ENCODE measurements at places on chromosomes 12 and 14. TPM values are rescaled to one million over a fixed set of nuclear protein-coding genes. Genes with fewer than 3 reads are reported as not detected.

DNA sequence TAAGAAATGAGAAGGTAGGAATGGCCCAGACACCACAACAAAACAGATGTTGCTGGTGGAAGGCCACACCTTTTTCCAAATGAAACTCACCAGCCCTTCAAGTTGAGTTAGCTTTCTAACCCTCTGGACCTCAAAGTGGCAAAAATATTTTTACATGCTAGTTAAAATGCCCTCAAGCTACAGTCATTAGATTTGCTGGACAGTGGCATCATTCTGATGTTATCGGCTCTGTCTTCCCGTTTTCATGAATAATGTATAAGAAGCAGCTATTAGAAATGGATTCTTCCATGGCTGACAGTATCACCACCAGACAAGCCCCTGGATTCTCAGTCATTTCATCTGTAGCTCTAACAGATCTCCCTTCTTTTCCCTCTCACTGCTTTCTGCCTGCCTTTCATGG is 37.1 kb upstream of the PLXNC1 start:
- DNase-seq, result no peak

Gene EID3
- 18.0 TPM for total RNA-seq

Gene ATG101
- 90.3 TPM for total RNA-seq

DNA sequence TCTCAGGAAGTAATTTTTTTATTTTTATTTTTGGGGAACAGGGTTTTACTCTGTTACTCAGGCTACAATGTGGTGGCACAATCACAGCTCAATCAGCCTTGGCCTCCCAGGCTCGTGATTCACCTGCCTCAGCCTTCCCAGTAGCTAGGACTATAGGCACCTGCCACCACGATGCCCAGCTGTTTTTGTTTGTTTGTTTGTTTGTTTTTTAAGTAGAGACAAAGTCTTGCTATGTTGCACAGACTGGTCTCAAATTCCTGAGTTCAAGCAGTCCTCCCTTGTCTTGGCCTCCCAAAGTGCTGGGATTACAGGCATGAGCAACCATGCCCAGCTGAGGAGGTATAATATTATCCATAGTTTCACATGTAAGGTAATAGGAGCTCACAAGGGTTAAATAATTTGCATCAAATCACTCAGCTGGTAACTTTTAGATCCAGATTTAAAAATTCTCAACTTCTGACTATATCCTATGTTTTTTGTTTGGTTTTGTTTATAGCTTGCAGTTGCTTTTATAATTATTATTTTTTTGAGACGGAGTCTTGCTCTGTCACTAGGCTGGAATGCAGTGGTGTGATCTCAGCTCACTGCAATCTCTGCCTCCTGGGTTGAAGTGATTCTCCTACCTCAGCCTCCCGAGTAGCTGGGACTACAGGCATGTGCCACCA is 629.3 kb downstream of the DIO2 start:
- DNase-seq, result peak; percentile 32

DNA sequence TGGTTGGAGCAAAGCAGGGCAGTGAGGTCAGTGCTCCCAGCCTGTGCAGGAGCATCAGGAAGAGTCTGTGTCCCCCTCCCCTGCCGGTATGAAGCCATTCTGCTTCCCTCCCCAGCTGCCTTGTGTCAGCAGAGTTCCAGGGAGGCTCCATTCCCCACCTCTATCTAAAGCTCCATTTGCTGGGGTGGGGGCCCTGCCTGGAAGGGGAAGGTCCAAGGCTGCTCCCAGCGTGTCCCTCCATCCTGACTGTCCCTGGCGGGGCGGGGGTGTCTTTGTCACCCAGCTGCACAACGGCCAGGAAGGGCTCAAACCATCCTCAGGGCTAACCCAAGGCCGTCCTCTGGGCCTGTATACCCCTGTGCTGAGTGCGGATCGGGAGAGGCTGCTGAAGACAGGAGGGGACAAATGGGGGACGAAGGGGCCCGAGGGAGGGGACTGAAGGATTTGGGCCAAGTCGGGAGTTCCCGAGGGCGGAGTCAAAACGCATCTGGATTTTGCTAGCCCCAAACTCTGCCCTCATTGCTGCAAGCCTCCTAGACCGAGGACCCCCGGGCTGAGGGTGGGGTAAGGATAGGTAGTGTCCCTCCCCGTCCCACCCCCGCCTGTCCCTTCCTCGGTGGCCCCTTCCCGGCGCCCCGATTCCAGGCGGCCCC is 748 bp upstream of the ACVRL1 start:
- no peak for DNase-seq

DNA sequence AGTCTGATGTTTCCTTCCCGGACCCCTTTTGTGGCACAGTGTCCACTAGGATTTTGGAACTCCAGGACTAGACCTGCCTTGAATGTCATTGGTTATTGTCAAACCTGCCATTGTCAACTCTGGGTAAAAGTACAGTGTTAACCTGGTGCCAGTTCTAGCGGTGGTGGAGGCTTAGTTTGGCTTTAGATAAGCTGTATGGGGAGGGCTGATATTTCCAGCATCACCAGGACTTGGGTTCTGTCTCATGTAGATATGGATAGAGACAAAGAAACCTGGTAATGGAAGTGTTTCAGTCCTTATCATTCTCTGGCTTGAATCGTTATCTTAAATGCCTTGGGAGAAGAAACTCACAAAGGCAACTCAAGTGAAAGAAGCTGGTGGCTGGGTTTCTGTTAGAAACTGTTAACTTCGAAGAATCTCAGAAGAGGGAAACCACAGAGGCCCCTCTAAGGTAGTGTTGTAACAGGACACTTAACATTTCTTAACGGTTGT is 10.6 kb downstream of the CHST11 start:
- DNase-seq, result no peak

Gene PRPH
- total RNA-seq, result 0.50 TPM

Gene KRT77
- total RNA-seq, result not detected

- no peak for DNase-seq
These were observed 80.8 kb downstream of the GALNT9 start for GRCh38 chr12:132248453-132249167.

GRCh38 chr14:53983112-53983511 is 26.5 kb upstream of the BMP4 start:
- no peak for DNase-seq

Gene EEF1AKMT3
- total RNA-seq, result 8.9 TPM

DNA sequence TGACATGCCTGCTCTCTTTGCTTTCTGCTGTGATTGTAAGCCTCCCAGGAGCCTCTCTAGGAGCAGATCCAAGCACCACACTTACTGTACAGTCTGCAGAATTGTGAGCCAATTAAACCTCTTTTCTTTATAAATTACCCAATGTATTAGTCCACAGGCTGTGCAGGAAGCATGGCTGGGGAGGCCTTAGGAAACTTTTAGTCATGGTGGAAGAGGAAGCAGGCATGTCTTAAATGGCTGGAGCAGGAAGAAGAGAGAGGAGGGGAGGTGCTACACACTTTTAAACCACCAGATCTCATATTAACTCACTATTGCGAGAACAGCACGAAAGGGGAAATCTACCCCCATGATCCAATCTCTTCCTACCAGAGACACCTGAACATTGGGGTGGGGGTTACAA is 108.9 kb downstream of the DERA start:
- DNase-seq, result no peak

- DNase-seq, result no peak
These were observed 1151.7 kb downstream of the VRK1 start for GRCh38 chr14:97948841-97949240.

DNA sequence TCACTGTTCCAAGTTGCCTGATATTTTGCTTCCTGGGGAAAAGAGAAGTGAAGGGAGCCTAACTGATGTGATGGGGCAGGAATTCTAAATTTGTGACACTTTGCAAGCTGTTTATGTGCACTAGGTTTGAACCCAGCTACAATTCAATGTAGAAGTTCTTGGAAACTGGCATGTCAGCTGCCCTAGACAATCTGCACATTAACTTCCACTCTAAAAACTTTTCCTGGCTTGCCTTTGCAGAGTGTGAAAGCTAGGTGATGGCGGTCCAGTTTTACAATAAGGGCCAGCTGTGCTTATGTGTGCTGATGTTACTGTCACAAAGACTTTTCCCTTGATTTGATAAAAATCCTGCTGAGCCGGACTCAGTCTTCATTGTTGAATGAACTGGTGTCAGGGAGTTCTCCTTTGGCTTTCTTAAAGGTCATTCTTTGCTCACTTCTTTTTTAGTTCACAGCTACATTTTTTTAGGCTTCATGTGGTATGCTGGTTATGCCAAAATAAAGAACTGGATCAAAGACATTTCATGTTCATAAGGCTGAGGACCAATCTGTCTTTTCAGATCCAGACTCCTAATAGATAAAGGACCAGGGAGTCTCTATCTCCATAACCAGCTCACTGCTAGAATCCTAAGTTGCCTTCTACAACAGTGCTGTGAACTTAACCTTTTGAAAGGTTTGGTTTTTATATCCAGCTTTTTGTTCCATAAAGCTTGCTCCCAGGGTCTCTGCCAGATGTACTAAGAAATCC is 133.5 kb downstream of the TGFB3 start:
- no peak for DNase-seq

DNA sequence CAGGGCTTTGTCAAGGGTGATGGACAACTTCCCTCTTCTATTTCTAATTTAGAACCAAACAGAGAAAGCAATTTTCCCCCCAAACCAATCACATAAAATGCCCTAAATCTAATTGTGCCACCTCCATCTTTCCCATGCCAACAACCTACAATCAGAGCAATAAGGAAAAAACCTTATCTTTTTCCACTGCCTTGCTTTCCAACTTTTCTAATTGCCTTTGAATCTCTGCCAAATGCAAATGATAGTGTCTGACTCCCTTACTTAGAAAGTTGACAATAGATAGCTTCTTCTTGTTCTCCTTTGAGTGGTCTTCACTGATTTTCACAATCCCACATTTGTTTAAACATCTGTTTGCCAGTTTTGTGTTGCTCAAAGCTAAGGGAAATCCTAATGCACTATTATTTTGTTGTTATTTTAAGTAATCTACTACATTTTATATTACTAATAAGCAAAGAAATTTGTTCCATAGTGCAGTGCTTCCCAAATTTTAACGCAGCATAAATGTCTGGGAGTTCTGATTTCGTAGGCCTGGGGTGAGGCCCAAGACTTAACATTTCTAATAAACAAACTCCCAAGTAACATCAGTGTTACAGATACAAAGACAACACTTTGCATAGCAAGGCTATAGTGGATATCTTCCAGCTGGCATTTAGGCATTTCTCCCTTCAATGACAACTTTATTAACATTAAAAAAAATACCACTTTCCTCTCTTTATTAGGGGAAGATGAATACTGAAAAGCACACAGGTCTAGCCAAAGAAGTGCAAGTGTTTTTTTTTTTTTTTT is 696.3 kb upstream of the USP15 start:
- no peak for DNase-seq

GRCh38 chr12:100179252-100179651 is 21.4 kb upstream of the ACTR6 start:
- DNase-seq, result no peak

GRCh38 chr12:116188581-116188980 is 88.9 kb downstream of the MED13L start:
- no peak for DNase-seq

Gene FERMT2
- total RNA-seq, result 128 TPM

Gene PSMC1
- total RNA-seq, result 75.5 TPM

GRCh38 chr12:131391399-131391798 is 319.5 kb upstream of the SFSWAP start:
- no peak for DNase-seq

Gene RERGL
- total RNA-seq, result not detected

DNA sequence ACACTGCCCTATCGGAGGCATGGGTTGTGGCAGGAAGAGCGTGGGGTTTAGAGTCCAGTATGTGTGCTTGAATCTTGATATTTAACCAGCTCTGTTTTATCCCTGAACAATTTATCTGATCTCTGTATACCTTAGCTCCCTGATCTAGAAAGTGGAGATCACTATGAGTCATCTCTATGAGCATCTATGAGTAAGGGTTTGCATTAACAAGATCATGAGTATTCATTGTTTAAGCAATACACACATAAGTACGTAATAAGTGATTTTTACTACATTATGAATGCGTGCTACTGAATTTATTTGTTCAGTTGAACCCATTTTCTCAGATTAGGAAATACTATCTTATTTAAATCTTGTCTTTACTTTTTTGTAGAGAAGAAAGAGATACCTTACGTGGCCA is 49.4 kb downstream of the GPATCH2L start:
- peak; percentile 83 for DNase-seq

GRCh38 chr12:24256684-24257083 is 307.2 kb upstream of the SOX5 start:
- no peak for DNase-seq

Gene CPNE6
- not detected for total RNA-seq
